IPS DF 19.7 (cell line): ENCODE measurements at places on chromosomes 5 and 9.

DNA sequence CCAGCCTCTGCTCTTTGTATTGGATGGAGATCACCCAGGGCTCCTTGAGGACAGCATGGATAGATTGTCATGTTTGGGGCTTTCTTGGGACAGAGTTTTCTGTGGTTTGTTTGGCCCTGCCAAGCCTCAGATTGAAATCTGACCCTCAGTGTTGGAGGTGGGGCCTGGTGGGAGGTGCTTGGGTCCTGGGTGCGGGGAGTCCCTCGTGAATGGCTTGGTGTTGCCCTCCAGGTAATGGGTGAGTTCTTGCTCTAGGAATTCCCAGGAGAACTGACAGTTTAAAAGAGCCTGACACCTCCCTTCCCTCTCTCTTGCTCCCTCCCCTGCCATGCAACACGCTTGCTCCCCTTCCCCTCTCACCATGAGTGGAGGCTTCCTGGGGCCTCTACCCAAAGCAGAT lies 48.6 kb upstream of the OLFM1 start:
- DNase-seq = no peak

- DNase-seq = no peak
Measured at GRCh38 chr5:109246841-109247592, 162.8 kb downstream of the PJA2 start.

DNA sequence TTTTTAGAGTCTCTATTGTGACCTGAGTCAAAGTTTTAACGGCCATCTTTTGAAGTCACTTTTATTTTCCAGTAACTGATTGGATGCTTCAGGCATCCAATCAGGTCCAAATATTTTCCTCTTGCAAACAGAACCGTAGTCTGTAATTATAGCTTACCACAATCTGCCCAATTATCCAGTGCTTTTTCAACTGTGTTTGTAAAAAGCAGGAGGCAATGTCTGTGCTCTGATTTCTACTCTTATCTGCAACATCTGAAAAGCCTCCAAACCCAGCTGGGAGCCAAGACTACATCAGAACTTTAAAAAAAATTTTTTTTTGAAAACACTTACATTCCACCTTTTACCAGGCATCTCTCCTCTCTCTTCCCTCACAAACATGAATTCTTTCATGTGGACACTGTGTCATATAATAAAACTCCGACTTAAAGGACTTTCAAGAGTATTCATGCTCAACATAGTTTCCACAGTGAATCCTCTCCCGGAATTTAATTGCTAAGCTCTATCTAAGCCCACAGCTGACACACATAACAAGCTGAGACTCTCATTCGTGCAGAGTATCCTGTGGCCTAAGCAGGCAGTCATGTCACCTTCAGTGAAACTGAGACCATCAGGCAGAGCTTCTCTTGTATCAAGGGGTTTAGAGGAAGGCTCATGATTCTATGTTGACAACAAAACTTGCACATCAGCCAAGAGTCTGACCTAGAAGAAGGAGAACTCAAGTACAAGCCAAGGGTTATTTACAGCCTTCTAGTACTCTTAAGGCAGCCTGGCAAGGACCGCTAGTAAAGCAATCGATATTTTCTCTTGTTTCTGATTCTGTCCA lies 272.7 kb downstream of the TLE1 start:
- no peak for DNase-seq

GRCh38 chr5:146671561-146672295 lies 155.7 kb upstream of the GPR151 start:
- no peak for DNase-seq

GRCh38 chr5:138953387-138954256 lies 78.5 kb upstream of the LRRTM2 start:
- DNase-seq = no peak

DNA sequence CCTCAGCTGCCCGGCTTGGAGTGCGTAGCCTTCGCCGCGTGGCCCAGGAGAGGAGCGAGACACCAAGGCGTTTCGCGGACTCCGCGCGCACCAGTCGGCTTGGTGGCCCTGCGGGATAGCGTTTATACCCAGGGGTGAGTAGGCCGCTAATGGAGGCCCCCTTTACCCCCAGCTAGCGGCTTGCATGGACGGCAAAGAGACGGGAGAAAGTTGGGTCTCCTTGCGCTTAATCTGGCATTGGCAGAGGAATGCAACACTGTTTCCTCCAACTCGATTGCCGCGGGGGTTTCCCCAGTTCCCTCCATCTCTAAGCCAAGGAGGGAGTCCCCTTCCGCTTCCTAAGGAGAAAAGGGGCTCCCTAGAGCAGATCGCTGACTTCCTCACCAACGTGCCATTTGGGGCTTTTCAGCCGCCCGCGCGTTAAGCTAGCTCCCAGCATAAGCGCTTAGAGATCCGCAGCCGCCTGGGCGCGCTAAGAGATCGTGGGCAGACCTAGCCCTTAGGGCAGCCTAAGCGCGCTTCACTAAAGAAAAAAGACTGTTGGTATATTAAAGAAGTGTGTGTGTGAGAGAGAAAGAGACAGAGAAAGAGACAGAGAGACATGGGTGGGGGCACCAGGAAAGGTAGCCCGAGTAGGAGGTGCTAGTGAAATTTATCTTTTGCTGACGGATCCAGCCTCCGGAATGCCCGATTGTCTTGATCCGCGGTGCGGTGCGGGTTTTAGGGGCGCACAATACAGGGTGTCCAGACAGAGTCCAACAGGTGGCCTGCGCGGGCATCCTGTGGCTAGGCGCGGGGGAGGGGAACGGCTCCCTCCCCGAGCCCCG lies 597.9 kb upstream of the SGCD start:
- no peak for DNase-seq

DNA sequence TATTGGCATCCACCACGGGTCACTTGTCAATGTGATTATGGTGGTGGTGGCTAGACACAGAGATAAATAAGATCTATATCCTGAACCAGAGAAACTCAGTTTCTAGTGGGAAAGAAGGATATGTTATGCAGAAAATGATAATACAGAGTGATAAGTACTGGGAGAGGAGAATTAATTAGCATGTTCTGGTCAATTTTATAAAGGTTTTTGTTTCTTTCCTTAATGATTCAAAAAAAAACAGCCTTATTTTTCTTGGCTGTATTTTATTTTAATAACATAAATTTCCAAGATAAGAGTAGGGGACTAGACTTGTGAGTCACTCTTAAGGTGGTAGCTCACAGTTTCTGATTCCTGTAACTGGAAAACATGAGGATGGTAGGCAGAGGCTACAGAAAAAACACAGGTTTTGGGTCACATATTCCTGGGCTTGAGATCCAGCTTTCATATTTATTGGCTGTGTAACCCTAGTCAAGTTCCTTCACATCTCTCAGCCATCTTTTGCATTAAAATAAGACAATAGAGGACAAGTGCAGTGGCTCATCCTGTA lies 350.3 kb upstream of the RPS23 start:
- no peak for DNase-seq

GRCh38 chr9:127368852-127369402 lies 28.0 kb upstream of the SLC2A8 start:
- DNase-seq = no peak

- DNase-seq = no peak
Measured at GRCh38 chr9:105062222-105062855, 134.4 kb upstream of the ABCA1 start.

DNA sequence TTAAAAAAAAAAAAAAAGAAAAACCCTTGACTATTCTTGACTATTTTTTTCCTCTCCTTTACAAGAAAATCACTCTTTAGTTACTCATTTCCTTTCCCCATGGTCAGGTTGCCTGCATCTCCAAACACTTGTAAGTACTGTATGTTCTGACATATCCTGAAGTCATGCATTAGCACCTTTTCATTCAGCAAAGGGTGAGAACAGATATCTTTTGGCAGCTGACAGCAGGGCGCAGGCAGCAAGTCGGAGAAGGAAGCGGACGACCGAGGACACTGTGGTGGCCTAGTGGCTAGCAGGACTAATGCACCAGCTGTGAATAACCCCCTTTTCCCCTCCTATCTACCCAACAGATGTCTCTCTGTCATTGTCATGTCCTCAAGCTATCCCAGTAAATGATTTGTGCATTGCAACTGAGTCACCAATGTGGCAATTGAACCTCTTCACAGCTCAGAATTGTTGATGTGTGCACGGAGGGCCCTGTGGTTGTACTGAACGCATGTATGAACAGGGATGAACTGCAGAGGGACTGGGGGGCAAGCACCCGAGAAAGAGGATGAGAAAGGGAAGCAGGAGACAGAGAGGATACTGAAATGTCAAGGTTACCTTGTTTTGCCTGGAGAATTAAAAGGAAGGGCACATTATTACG lies 996.0 kb upstream of the ARRDC3 start:
- no peak for DNase-seq

DNA sequence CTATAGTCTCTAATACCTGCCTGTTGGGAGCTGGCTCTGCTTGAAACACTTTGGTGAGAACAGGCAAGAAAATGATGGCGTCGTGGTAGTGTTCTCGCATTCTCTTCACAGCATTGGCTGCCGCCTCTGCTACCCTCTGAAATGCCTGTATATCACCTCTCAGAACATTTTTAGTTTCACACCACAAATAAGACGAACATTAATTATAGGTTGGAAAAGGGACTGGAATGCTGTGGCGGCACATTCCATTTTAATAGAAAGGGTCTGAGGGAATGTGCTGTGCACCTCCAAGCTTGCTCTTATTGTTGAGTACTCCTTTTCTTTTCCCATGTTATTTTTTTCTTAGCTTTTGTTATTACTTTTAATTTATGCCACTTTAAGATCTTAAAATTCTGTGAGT lies 134.6 kb upstream of the HMHB1 start:
- DNase-seq = no peak

DNA sequence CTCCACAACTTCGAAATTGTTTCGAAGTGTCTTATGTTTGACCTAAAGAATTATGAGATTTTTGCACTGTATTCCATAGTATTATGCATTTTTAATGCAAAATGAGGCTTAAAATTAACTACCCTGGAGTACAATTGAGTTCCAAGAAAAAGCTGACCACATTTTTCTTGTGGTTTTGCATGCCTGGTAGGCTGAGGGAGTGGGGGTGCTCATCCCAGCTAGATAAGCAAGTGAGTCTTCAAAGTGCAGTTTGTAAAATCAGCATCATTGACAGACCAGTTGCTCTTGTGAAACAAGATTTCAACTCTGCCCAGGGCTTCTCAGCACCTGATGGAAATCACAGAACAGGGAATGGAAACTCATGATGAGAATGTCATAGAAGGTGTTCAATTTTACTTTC lies 17.0 kb upstream of the NDUFS4 start:
- no peak for DNase-seq

- no peak for DNase-seq
Measured at GRCh38 chr5:172903790-172904189, 55.4 kb upstream of the RPL26L1 start.

DNA sequence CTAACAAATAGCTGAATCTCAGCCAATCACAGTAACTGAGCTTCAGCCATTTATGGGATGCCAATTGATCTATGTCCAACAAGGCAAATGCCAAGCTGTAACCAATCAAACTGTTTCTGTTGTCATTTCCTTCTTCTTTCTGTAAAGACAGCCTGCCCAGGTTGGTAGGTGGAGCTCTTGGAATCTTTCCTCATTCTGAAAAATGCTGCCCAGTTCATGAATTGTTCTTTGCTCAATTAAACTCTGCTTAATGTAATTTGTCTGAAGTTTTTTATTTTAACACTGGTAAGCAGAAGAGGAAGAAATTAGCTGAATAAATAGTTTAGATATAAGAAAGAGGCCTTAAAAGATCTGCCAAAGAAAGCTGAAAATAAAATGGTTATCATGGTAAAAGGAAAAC lies 1235.6 kb downstream of the EFNA5 start:
- no peak for DNase-seq

- DNase-seq = no peak
Measured at GRCh38 chr5:132812781-132813598, at the start of gene SOWAHA. TSS of gene SOWAHA (plus strand) at chr5:132813302. CDS start at chr5:132813622, 320 bp downstream.

- DNase-seq = no peak
Measured at GRCh38 chr9:133201424-133202144, 7.5 kb downstream of the OBP2B start.

DNA sequence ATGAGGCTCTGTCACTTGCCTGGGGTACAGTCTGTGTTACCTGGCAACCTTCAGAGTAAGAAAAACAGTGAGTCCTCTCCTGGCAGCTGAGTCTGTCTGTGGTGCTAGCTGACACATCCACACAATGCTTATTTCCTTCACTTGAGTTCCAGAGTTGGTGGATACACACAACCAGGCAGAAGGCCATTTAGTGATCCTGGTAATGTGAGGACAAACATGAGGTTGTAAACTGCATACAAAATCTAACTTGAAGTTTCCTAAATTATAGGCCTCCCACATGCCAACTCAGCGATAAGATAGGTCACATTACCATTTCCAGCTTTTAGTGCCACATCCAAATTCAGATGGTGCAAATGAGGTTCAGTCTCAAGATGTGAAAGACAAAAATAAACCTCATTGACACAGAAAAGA lies 125.5 kb downstream of the DCP2 start:
- DNase-seq = no peak

DNA sequence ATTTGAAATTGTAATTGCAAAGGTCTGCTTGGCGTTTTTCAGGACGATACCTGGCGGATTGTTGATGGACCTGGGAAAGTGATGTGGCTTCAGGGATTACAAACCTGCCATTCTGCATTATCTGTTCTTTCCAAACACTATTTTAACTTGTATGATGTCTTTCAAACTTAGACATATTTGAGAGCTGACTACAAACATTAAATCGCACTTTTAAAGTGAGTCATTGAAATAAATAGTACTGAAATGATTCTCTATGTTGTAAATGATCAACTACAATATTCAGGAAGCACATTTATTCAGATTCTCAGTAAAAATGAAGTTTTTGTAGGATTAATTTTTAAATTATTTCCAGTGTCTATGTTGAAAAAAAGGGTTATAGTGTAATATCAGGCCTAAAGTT lies 32.3 kb upstream of the TMEM171 start:
- DNase-seq = no peak

- no peak for DNase-seq
Measured at GRCh38 chr5:128093368-128093767, 9.8 kb downstream of the SLC12A2 start.

GRCh38 chr9:89513837-89514236 lies 15.9 kb upstream of the SEMA4D start:
- no peak for DNase-seq

GRCh38 chr9:112193572-112194288 lies 18.6 kb upstream of the SUSD1 start:
- DNase-seq = no peak

DNA sequence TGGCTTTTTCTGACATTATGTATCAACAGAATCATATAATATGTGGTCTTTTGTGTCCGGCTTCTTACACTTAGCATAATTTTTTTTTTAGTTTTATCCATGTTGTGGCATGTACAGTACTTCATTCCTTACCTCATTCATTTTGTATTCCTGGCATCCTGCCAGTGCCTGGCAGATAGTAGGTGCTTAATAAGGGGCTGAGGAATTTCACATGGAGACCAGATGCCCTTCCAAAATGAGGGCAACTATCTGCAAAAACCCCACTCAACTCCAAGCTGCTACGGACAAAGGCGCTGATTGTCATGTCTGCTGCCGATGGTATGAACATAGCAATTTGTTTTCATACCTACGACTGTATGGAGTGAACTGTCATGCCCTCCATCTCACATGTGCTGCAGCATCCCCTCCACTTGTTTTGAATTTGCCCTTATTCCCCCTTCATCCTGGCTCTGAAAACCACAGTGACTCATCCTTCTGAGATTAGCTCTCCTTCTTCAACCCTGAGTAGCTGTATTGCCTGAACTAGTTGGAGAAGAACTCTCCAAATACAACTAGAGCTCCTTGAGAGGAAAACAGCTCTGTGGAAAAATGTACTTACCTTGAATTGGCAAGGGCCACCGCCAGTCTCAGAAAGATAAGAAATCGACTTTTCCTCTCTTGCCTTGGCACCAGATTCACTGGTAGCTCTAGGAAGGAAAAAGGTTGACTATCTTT lies 41.3 kb upstream of the FOXE1 start:
- no peak for DNase-seq
